Thoracic aorta (tissue), 2 donors: ENCODE measurements at places on chromosomes 1 and 21.

DNA sequence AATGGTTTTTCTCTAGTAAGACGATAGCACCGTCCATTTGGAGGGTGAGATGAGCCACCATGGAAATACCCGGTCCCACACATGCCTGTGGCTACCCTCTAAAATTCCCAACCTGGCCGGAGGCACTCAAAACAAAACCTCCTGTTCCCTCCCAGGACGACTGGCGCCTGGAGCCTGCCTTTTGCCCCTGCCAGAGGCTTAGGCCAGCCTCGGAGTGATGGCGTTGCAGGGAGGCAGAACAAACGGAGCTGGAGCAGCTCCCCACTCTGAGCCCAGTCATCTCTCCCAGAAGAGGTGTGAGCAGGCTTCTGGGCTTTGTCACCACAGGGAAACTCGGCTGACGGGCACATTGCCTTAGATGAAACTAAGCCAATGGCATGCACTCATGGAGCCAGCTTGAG, 213.7 kb upstream of the HOOK1 start:
- H3K36me3 ChIP-seq = no peaks in the 10 kb centered on the region
- H3K27me3 ChIP-seq = no peaks in the 10 kb centered on the region
- H3K27ac ChIP-seq = peak overlapping the region; percentile 35
- no peaks in the 10 kb centered on the region for H3K4me1 ChIP-seq
- H3K4me3 ChIP-seq = peak overlapping the region; percentile 45
- DNase-seq = peak; percentile 15

- no peak for DNase-seq
- H3K36me3 ChIP-seq = peaks cover 32% of the 10 kb centered on the region
- peak overlapping the region; percentile 91 for H3K4me3 ChIP-seq
- H3K27me3 ChIP-seq = no peaks in the 10 kb centered on the region
- peak overlapping the region; percentile 85 for H3K27ac ChIP-seq
Observed at GRCh38 chr1:43367026-43367903, 546 bp downstream of the ELOVL1 start.

DNA sequence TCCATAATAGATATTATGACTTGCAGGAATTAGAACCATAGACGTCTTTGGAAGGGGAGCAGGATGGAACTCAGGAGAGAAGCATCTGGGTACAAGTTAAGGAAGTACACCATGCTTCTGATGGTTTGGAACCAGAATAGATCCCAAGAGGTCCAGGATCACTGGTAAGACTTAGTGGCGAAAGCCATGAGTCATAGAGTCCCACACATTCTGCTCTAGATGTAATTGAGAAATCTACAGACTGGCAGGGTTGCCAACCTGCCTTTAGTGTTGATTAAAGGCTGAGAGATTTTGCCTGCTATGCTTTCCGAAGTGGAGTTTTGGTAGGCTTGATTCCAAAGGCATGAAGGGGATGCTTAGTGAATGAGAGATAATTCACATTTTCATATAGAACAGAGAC, 57.1 kb upstream of the C1orf87 start:
- H3K36me3 ChIP-seq = no peaks in the 10 kb centered on the region
- no peaks in the 10 kb centered on the region for H3K27me3 ChIP-seq
- DNase-seq = no peak
- H3K4me1 ChIP-seq = peaks cover 13% of the 10 kb centered on the region
- H3K27ac ChIP-seq = no peak overlapping the region

DNA sequence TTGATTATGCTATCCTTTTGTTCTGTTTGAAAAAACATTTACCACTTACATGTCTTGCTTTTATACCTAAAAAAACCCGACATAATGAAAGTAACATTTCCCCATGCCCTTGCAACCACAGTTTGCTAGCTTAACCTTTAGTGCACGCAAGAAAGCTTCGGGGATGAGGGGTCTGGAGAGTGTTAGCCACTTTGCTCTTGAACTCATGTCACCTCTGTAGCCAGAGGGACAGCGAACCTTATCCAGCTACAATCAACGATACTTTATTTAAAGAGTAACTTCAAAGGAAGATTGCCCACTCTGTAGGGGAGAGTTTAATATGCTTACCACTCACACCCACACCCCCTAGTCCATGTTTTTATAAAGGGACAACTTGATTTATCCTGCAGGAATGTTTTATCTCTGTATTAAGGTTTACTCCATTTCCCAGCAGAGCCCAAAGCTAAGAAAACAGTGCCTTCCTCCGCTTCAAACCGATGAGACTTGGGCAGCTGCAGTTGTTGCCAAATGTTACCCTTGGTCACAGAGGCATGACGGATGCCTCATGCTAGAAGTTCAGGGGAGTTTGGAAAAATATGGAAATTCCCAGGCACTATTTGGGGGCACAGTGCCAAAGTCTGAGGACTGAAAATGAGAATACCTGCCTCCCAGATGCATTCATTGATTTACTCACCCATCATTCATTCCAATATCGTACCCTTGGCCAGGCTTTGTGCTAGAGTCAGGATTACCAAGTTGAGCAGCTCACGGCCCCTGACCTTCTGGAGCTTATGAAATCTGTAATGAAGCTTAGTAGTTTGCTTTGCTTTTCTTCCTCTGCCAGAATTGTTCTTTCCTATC, 61.4 kb upstream of the VCAM1 start:
- no peaks in the 10 kb centered on the region for H3K4me1 ChIP-seq
- H3K27me3 ChIP-seq = no peaks in the 10 kb centered on the region
- H3K27ac ChIP-seq = no peak overlapping the region
- DNase-seq = no peak
